LoVo (cell line): ENCODE measurements at places on chromosomes 13 and 19.

DNA sequence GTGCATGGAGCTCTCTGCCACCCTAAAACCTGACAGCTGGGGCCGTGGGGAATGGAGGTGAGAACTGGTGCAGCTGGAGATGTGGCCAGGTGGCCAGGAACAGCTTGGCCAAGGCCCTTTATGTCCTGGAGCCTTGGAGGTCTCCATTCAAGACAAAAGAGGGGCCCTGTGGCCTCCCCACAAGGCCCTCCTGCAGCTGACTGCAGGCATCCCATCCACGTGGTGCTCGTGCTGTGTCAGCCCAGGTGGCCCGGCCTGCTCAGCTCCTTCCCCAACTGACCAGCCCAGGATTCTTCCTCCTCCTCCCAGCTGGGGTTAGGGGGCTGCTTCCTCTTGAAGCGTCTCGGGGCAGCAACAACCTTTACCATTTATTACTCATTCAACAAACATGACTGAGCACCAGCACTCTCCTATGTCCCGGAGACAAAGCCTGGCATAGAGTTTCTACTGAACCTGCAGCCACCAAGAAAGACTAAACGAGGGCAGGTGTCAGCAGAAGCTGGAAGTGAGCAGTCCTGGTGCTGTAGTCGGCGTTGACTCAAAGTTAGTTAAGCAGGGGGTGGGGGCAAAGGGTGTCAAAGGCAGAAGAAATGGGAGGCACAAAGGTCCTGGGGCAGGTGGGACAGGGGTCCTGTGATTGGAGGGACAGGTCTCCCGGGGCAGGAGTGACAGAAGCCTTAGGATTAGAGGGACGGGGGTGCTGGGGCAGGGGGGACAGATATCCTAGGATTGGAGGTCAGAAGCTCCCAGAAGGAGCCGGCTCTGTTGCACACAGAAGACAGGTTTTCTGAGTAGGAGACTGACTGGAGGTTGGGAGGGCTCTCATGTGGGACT, 23.3 kb upstream of the C13orf46 start:
- DNase-seq, result no peak

- no peak for DNase-seq
Observed at GRCh38 chr13:44561351-44561750, 14.8 kb downstream of the TSC22D1 start.

DNA sequence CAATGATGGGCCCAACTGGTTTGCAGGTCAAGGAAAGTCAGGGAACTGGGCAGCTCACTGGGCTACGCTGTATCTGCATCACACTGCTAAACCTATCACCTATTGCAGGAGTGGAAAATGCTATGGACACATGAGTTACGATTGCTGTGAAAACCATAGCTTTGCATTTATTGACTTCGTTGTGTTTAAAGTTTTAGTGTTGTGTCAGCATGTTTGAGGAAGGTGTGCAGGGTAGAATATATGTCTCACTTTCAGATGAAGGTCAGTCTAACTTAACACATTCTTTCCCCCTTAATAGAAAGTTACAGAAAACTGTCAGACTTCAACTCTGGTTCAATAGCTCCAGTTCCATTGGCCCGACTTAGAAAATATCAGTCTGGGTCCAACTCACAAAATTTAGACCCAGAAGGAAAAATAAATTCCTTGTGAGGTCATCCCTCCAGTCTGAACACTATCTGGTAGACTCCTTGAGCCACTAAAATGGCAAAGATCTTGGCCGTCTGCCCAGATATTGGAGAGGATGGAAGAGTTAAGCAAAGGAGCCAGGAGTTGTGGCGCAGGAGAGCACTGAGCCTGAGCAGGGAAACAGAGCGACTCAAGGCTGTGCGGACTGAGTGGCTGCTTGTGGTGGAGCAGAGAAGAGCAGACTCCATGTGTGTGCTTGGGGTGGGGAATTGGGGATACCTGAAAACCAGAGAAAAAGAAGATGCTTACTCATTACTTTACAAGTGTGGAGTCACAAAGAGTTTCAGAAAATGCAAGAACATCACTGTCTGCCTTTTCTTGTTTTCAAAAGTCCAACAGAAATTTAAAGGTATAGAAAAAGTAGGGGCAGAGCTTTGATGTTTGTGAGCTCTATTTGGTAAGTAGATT, 518.5 kb downstream of the FGF9 start:
- no peak for DNase-seq

DNA sequence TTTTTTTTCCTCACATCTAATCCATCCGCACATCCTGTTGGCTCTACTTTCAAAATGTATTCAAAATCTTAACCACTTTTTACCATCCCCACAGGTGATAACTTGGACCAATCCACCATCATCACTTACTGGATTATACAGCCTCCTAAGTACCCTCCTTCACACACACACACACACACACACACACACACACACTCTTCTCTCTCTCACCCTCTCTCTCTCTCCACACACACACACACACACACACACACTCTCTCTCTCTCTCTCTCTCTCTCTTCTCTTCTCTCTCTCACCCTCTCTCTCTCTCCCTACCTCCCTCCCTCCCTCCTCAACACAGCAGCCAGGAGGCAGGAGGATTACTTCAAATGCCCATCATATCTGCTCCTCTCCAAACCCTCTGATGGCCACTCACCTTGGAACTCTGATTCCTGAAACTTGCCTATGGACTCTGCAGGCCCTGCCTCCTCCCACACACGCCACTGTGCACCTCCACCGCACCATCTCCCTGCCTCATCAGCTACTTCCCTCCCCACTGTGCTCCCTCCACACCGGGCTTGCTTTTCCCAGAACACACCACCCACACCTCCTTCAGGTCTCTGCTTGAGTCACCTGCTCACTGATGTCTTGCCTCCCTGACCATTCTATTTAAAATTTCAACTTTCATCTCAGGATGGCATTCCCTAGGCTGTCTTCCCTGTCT, 39.7 kb downstream of the RCBTB2 start:
- no peak for DNase-seq

- no peak for DNase-seq
Observed at GRCh38 chr13:96025283-96025682, 27.9 kb downstream of the UGGT2 start.

GRCh38 chr19:345320-345879, 804 bp upstream of the MIER2 start:
- DNase-seq, result no peak
